RCC 7860 (cell line): ENCODE measurements at places on chromosomes 2 and 18.

GRCh38 chr2:48287976-48288375 lies 242.0 kb upstream of the STON1 start:
- DNase-seq, result no peak

DNA sequence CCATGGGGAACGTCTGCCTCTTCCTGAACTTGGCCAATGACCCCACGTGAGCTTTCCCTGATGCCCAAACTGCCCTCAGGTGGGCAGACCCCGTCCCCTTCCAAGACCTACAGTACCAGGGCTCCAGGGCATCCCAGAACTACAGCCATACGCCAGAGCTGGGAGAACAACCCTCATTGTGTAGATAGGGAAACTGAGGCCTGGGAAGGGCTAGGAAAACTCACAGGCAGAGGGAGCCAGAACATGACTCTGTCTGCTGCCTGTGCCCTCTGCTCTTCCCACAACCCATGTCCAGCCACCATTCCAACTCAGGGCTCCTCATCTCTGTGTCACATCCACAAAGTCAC lies 16.8 kb upstream of the ANKRD53 start:
- DNase-seq, result no peak

GRCh38 chr18:57630754-57631595 lies 9.3 kb upstream of the NARS1 start:
- DNase-seq, result no peak

DNA sequence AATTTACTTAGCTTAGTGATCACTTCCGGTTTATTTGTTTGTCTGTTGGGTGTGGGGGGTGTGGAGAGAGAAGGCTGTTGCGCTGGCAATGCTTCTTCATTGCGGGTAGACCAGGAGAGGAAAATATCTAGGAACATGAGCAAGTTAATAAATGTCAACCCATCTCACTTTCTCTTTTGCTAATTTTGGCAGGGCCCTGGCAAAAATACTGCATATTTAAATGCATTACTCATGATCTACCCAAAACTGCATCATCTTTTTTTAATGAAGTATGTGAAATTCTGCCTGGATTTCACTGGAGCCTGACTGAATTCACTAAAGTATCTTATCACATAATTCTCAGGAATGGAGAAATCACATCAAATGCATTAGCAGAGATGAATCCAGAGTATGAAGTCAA lies 1131.0 kb upstream of the NXPH2 start:
- no peak for DNase-seq

DNA sequence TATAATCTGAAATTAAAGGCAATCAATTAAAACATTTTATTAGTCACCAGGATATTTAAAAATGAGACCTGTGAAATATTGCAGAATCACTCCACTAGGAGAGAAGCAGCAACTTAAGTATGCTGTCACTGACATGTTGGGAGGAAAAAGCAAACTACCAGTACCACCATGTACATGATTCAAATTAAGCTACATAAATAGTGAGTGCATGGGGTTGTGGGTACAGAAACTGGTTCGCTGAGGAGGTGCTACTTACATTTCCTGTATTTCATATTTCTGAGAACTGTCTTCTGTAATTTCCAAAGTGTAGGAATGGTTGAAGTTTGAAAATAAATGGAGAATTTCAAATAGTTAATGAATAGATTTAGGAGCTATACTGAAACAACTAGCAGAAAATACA lies 7.9 kb upstream of the NR4A2 start:
- no peak for DNase-seq

DNA sequence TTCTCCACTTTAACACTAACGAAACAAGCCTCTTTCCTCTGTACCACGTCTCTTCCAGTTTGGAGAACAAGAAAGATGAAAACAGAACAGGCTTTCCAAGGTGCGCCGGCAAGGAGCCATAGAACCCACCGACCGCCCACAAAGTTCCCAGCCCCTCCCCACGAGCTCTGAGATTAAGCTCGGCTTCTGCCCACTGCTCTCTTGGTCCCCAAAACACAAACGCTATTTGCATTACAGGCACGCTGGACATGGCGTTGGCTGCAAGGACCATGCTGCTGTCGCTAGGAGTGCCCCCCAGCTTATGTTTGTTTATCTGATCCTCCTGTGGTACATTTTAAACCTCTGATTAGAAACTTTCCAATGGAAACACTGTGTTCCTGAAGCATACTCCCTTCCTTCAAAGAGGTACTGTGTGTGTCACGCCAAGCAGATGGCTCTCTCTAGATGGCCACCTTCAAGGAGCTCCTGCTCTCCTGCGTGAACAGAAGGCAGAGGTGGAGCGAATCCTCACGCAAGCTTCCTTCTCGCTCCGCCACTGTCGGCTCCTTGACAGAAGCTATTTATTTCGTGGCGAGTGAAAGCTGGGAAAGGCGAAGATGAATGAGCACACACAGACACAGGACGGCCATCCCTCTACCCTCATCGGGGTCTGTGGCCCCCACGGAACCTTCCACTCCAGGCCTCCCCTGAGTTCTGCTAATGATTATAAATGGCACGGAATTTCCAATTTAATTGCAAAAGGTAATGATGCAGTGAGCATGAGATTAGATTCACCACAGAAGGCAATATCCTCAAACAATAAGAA lies 166.2 kb downstream of the EIPR1 start:
- no peak for DNase-seq
